ENCODE measurements at places on chromosomes 16 and 17.

DNA sequence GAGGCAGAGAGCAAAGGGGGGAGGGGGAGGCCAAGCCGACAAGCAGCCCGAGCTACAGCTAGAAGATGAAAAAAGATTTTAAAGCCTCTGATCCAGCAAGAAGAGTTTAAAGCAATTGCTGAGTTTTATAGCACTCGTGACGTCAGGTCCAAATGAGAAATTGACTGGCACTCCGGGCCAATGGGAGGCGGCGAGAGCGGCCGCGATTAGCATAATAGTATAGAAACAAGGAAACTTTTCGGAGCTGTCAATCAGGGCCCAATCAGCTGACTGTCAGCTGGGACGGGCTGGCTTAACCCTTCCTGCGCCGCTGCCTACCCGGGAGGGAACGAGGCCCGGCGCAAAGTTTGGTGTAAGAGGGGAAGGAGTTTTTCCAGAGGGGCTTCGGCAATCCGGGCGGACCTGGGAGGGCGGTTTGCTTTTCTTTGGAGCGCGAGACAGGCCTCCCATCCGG is at the start of gene MAF:
TSS of gene MAF (minus strand) at position 100 of the 454 bp plus-strand sequence. CDS start 835 bp downstream, outside the sequence.
- peak; percentile 88 for DNase-seq

DNA sequence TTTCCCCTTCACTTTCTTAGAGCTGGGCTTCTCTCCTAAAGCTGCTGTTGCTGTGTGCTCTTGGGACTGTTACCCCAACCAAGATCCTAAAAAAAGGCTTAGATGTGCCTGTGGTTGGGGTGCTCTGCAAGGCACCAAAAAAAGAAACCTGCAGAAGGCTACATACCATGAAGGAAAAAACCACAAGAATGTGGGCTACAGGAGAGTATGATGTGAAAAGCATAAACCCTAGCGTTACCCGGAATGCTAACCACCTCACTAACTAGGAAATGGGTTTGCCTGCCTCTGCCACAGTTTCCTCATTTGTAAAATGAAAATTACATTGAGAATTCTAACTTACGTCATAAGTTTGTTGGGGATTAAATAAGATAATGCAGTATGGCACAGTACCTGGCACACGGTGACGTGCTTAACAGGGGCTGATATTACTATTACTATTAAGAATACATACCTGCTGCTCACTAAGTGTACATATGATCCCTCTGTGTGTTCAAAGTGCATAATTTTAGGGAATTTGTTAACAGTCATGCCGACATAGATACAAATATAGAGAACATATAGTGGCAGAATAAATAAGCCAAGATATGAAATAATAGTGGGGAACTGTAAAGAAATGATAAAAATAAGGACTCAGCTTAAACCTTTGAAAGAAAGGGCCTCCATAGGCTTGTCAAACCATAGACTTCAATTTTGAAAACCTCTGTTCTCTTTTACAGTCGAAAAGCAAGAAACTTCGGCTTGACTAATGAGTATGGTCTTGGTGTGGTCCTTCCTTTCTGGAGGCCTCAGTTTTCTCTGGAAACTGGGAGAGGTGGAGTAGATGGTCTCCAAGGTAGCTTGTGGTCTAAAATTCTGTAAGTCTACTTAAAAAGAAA is 177.8 kb upstream of the TBX2 start:
- peak; percentile 60 for DNase-seq

- no peak for DNase-seq
Observed at GRCh38 chr16:88015806-88016140, 64.5 kb downstream of the BANP start.

GRCh38 chr17:1577182-1577581 is 14.6 kb upstream of the PITPNA start:
- no peak for DNase-seq

DNA sequence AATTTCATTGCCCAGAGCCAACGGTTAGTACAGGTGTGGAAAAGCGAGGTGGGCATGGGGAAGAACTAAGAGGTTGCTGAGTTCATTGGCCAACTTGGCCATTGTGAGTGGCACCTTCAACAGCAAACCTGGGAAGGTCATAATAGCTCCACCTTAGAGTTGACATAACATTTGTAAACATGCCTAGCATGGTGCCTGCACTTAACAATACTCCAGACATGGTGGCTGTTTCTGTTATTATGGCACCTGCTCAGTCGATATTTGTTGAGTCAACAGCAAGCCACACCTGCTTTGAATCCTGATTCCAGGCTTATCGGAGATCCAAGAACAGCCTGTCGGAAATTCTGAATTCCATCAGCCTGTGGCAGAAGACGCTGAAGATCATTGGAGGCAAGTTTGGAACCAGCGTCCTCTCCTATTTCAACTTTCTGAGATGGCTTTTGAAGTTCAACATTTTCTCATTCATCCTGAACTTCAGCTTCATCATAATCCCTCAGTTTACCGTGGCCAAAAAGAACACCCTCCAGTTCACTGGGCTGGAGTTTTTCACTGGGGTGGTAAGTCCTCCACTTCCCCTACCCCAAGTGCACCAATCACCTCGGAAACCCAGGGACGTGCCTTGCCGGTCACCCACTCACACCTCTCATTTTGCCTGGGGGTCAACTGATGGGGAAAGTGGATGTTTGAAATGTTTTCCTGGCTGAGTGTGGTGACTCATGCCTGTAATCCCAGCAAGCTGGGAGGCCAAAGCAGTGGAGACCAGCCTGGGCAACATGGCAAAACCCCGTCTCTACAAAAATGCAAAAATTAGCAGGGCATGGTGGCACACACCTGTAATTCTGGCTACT is 46.0 kb downstream of the TMC5 start:
- DNase-seq, result no peak

DNA sequence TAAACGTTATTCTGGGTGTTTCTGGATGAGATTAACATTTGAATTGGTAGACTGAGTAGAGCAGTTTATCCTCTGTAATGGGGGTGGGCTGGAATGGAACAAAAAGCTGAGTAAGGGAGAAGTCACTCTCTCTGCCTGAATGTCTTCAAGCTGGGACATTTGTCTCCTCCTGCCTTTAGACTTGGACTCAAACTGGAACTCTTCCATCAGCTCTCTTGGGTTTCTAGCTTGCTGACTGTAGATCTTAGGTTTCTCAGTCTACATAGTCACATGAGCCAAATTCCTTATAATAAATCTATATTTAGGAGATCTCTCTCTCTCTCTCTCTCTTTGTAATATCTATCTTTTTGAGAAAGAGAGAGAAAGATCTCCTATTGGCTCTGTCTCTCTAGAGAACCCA is 553.3 kb upstream of the CDH11 start:
- no peak for DNase-seq

GRCh38 chr17:1216217-1217088 is 36.7 kb upstream of the ABR start:
- no peak for DNase-seq

DNA sequence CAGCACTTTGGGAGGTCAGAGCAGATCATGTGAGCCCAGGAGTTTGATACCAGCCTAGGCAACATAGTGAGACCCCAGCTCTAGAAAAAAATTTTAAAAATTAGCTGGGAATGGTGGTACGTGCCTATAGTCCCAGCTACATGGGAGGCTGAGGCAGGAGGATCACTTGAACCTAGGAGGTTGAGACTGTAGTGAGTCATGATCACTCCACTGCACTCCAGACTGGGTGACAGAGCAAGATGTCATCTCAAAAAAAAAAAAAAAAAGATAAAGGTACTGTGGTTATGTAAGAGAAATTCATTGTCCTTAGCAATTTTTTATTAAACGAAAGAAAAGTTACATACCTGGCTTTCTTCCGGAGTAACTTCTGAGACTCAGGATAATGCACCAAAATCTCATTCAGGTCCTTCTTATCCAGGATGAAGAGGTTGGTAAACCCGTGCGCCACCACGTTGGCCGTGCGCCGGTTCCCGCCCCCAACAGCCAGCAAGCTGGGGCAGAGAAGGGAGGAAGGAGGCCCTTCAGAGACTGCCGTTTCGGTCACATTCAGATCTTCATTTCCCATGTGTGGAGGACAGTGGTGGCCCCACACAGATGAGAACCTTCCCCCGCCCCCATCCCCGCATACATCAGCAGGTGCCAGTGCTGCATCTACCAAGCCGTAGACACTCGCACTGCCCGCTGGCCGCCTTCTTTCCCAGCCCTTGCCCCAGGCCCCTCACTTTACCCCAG is 73.7 kb downstream of the CNGB1 start:
- DNase-seq, result no peak

DNA sequence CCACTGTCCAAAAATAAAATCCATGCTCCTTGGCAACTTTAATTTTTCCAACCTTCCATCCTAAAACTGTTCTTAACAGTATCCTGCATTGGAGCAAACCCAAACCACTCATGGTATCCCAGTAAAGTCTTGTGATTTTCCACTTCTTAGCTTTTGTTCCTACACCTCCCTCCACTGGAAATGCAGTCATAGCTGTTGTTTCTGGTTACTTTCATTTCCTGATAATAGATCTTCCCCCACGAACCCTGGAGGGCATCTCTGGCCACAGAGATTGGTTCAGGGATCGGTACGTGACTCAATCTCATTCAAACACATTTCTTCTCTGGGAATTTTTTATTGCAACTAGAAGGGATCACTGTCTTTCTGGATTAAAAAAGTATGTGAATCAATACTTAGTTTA is 276.0 kb downstream of the GRIN2A start:
- no peak for DNase-seq

- no peak for DNase-seq
Observed at GRCh38 chr16:72838586-72838910, 209.4 kb downstream of the ZFHX3 start.

- DNase-seq, result no peak
Observed at GRCh38 chr17:72361892-72362291, 241.1 kb downstream of the SOX9 start.

- DNase-seq, result no peak
Observed at GRCh38 chr16:68490829-68491575, 42.7 kb upstream of the SMPD3 start.

DNA sequence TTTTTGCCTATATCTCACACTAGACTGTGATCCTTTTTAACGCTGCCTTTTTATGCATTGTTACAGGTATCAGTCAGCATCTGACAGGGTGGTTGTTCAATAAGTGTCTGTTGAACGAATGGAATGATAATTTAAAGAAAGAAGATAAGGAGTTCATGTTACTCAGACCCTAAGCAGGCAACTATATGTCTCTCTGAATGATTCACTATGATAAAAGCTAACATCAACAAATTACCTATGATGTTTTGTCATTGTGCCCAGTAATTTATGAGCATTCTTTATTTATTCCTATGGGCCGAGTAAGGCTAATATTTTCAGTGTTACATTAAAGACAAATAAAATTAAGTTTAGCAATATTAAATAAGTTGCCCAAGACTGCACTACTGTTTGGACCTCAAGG is 435.0 kb upstream of the KIF2B start:
- DNase-seq, result no peak

GRCh38 chr17:49596613-49597244 is 21.1 kb downstream of the NXPH3 start:
- no peak for DNase-seq

All from activated CD8-positive, alpha-beta T cell treated with anti-CD3 and anti-CD28 coated beads, Interleukin-2, amount 10 ng/mL, durations not matched to agents 7 days and 5 days (primary cell).